Left lung (tissue), 14 donors: ENCODE measurements at places on chromosomes 7 and 10. TPM values are rescaled to one million over a fixed set of nuclear protein-coding genes. Genes with fewer than 3 reads are reported as not detected.

HGF gene
- 29.4 TPM for polyA plus RNA-seq

DNA sequence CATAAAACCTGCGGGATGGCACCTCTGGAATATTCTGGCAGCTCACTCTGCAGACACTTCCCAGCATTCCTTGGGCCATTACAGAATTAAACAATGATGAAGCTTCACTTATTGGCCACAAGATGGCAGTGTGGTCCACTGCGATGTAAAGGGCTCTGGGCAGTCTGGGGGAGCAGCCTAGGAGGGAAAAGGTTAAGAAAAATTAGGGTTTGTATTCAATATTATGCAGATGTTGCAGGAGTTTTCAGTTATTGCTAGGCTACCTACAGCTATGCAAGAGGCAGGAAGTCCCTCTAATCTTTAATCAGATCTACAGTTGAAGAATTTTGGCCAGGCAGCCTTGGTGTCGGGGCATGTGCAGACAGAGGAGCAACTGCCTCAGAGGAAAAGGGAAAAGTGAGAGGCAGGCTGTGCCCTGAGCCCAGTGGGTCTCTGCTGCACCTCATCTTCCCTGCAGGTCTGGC lies 233.2 kb upstream of the PRSS1 start:
- DNase-seq, result peak; percentile 19

AKR1C2 gene
- polyA plus RNA-seq, result 6.3 TPM

- DNase-seq, result no peak
These were observed 54.5 kb downstream of the TSPAN15 start for GRCh38 chr10:69505636-69506318.

PSD gene
- polyA plus RNA-seq, result 12.7 TPM

GRCh38 chr10:19164461-19164860 lies 115.9 kb downstream of the MALRD1 start:
- DNase-seq, result no peak

CC2D2B gene
- polyA plus RNA-seq, result 2.7 TPM
